Activated CD4-positive, alpha-beta T cell treated with anti-CD3 and anti-CD28 coated beads for 4 hours (primary cell): ENCODE measurements at places on chromosomes 13 and 19.

DNA sequence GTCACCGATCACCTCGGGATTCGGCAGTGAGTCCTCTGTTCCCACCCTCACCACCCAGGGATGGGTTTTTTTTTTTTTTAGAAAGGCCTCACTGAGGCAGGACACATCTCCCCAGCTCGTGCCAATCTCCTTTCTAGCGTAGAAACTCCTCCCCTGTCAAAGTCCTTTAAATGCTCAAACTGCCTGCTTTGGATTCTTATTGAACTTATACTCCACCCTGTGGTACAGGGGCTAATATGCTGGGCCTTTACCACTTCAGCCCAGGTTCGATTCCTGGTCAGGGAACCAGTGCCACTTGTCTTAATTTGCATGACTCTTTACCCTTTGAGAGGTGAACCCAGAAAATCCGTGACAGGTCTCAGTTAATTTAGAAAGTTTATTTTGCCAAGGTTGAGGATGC is 8.3 kb upstream of the ZNF14 start:
- DNase-seq, result no peak

GRCh38 chr13:99342723-99343315 is 35.6 kb upstream of the GPR183 start:
- DNase-seq, result no peak

DNA sequence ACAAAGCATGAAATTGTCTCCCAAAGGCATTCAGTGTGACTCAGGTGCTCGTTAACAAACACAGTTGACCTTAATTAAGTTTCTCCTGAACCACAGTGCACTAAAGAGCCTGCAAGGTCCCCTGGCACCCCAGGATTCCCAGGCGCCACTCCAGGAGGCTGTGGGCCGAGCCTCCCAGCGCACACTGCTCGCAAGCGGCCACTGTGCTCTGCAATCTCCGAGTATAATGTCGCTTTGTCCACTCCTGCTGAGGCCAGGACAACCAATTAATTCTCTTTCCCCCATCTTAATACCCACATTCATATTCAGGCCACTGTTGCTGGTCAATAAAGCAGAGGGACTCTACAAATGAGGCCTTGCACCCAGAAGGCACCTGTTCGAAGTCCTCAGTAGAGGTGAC is 8.8 kb downstream of the RAB20 start:
- DNase-seq, result no peak

DNA sequence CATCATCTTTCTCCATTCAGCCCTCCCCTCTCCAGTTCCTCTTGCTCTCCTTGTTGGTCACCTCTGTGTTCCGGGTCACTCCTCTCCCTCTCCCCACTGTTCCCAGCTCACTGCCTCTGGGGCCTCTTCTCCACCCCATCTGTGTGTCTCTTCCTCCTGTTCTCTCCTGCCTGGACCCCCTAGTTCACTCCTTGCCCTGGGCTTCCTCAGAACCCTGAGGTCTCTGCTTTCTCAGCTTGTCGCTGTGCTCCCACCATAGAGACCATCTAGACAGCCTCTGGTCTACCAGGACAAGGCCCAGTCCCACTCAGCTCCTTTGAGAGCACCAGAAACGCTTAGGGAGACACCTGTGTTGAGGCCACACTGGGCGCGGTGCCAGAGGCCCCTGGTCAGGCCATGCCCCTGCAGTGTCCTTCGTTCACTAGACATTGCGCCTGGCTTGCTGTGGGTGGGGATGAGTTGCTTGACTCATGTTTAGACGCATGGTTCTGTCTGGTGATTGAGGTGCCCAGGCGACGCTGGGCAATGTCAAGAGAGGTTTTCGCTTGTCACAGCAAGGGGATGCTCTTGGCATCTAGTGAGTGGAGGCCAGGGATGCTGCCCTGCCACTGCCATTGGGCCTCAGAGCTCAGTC is 4.8 kb downstream of the LENG9 start:
- no peak for DNase-seq

GRCh38 chr13:100845128-100845757 is 170.6 kb upstream of the TMTC4 start:
- no peak for DNase-seq

GRCh38 chr13:113475911-113476310 is 14.6 kb downstream of the DCUN1D2 start:
- no peak for DNase-seq

GRCh38 chr13:91785431-91786119 is 387.2 kb downstream of the GPC5 start:
- DNase-seq, result no peak

- DNase-seq, result no peak
Measured at GRCh38 chr19:53571339-53571738, 33.4 kb downstream of the ZNF331 start.

DNA sequence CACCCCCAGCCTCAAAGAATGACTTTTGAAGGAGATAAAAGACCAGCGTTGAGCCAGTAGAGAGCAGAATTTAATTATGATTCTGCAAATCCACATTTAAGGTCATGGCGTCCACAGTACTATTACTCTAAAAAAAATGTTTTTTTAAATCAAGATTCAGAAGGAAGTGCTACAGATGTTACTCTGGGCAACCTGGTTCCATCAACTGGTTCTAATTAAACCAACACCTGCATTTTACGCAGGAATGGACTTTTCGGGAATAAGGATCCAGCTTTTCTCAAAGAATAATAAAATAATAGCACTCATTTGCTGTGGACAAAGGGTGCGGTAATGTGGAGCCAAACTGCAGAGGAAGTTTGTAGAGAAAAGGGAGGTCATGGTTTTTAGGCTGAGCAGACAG is 62.9 kb upstream of the IPO5 start:
- DNase-seq, result no peak

- DNase-seq, result no peak
Measured at GRCh38 chr13:37277007-37277406, 171.5 kb upstream of the CSNK1A1L start.

DNA sequence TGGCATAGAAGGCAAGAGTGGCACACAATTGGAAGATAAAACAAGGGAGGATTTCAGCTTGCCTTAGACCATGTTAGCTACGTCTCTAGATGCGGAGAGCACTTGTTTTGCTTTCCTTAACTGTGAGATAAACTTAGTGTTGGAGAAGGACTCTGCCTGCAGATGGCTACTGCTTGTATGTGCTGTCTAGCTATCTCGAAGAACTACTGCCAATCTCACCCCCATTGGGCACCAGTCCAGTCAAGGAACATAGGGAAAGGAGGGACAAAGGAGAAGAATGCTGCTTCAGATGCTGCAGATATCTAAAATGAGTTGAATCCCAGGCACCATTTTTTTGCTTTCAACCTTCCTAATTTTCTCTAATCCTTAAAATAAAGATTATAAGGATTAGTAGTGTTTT is 726.0 kb upstream of the ARGLU1 start:
- DNase-seq, result no peak

DNA sequence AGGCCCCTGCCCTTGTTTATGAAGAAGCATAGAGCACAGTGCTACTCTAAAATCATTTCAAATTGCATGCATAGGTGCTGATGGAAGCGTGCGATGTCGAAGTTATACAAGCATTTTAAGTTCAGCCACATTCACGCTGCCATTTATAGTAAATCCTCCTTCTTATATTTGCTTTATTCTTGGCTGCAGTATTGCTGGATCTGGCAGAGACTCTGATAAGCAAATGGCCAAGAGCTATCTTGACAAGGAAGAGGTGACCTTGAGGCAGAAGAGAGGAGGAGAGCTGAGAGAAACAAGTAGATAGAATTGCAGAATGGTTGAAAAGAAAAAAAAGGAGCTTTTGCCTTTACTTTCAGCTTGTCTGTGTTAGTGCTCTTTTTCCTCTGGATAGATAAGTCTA is 18.9 kb upstream of the MYO16 start:
- no peak for DNase-seq

DNA sequence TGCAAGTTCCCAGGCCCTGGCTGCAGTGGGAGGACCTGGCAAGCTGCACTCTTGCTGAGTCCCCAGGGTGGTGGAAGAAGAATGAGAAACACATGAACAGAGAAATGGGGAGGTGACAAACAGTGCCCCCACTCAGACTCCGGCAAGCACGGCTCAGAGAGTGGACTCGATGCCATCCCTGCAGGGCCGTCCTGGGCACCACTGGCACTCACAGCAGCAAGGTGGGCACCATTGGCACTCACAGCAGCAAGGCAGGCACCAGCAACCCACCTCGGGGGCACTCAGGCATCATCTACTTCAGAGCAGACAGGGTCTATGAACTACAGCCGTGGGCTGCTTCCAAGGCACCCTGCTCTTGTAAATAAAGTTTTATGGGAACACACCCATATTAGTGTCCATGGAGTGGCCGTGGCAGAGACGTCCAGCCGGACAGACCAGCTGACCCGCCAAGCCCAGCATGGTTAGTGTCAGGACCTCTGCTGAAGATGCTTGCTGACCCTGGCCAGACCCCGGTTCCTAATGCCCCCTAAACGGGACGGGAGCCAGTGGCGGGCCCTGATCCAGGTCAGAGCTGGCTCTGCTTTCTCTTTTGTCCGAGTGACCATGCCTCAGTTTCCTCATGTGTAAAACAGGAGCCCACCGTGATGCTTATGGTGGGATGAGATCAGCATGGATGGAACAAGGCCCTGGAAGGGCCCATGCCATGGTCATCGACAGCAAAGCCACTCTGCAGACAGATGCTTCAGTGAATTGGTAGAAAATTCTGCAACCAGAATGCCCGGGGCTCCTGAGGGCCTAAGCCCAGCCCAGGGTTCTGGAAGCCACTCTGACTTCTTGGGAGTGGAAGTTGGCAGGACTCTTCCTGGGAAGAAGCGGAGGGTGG is 2.1 kb upstream of the F10 start:
- no peak for DNase-seq

- DNase-seq, result no peak
Measured at GRCh38 chr13:99985241-99985874, 3.8 kb downstream of the ZIC2 start.

- no peak for DNase-seq
Measured at GRCh38 chr13:67043901-67044300, 186.2 kb downstream of the PCDH9 start.

DNA sequence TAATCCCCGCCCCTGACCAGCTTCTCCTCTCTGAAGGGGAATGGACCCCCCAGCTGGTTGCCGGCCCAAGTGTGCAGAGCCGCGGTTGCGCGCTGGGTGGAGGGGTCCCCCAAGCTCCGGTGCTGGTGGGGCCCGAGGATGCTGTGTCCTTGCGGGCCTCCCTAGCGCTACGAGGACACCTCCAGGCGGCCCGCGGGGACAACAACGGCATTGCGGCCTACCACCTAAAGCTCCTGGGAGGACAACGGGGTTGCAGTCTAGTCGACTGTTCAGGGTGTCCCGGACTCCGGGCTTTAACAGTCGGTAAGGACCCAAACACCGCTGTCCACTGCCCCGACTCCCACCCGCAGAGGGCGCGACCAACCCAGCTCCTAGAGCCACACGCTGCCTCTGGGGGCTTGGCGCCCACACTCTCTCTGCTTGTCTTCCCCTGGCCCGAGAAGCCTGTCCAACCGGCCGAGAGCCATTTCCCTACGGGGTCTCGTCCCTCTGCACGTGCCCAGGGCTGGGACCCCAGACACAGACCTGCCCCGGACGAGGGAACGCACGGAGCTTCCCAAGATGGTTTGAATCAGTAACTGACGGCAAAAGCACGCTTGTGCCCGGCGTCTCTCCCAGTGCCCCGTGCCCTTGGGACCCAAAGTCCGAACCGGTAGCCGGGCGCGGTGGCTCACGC is 927 bp upstream of the SDHAF1 start:
- DNase-seq, result no peak

DNA sequence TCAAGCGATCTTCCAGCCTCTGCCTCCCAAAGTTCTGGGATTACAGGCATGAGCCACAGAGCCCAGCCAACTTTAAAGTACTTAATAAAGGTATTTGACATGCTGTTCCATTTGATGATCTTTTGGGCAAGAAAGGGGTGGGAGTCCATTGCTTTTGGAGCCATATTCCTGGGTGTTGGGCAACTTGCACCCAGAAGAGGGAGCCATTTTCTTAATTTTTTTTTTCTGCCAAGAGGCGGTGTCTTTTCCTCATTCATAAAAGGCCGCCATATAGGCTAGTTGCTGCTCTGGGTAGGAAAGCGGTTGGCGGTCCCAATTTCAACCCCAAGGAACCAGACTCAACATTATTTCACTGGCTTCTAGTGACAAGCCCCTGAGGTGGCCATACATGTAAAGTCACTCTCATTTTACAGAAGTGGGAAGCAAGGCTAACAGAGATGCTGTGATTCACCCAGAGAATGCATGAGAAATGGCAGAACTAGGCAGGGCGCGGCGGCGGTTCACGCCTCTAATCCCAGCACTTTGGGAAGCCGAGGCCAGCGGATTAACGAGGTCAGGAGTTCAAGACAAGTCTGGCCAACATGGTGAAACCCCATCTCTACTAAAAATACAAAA is 139.6 kb downstream of the CACNA1A start:
- DNase-seq, result no peak

DNA sequence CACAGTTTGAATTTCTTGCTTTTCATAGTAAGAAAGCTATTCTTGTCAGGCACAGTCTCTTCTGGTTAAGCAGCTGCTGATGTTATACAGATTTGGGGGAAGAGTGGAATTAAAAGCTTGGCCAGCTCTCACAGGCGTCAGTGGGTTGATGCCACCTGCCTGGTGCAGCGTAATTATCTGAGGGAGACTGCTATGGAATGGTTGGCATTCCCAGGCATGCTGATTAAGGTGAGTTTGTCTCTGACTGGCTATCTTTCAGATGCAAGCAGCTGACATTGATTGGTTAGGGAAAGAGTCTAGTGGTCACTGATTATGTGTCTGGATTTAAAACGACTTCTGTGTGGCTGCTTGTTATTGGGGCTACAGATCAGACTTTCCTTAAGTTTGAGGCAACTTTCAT is 948.4 kb downstream of the UQCRFS1 start:
- DNase-seq, result no peak

- DNase-seq, result no peak
Measured at GRCh38 chr13:74077792-74078191, 56.4 kb downstream of the KLF12 start.

- DNase-seq, result no peak
Measured at GRCh38 chr13:77185721-77186120, 141.2 kb downstream of the MYCBP2 start.

GRCh38 chr19:2251106-2252054 is 2.3 kb downstream of the AMH start:
- no peak for DNase-seq

DNA sequence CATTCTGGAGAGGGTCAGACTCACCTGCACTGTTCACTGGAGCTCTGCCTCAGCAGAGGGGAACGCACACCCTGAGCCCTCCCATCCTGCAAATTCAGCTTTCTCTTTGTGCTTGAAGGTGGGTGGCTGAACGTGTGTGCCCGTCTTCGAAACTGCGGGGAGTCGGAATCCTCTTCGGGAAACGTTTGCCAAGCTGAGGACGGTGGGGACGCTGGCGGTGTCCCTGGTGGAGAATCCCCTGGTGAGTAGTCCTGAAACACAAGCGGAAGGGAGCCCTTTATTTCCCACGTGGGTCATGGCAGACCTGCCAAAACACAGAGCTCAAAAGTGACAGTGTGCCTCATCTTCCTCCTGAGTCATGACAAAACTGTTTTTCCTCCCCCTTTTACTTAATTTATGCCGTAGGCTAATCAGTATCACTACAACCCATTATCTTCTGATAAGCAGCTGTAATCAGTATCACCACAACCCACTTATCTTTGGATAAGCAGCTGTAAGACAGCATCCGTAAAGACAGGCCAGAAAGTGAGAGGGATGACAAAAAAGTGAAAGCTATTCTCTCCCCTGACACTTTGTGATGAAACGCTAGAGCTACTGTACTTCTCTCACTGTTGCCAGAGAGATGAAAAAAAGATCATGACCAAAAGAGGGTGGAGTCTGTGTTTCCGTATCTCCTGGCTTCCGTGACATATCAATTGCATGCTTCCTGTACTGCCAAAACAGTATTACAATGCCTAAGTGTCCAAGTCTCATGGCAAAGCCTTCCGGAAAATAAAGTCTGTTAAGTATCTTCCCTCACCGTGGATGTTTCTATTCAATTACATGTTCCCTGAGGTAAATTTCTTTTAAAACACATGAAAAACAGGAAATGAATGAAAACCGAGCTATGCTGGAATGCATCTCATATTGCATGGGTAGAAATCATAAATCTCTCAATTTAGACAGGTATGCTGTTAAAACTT is 155.5 kb downstream of the TBC1D4 start:
- peak; percentile 49 for DNase-seq
